Breast epithelium (tissue), 4 donors: ENCODE measurements at places on chromosomes 2 and 18. TPM values are rescaled to one million over a fixed set of nuclear protein-coding genes. Genes with fewer than 3 reads are reported as not detected.

DNA sequence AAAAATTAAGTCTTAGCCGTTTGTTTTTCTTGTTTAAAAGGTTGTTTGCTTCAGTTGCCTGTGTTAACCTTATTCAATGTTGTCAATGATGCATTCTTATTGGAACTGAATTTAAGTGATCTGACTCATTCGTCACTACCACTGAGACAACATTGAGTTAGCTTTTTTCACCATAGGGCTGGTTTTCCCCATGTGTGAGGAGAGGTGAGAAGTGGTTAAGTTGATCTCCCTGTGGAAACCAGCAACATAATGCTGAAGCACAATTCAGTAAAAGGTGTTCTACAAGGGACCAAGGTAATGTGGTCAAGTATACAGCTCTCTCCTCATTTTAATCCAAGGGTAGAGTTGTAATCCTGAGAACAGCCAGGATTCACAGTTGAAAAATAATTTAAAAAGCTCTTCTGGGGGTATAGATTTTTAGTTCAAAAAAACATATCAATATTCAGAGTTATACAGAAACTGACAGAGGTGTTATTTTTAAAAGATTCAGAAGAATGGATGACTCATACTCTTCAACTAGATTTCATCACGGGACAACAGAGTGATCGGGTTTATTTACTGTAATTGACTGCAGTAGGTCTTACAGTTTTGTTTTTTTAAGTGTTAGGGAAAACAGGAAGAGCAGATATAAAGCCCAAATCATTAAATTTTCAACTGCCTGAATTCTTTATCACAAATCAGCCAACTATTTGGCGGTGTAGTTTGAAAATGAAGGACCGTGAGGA is 12.6 kb downstream of the NOP58 start:
- DNase-seq, result no peak
- peaks cover 4% of the 10 kb centered on the region for H3K36me3 ChIP-seq
- H3K4me3 ChIP-seq, result no peak overlapping the region
- H3K4me1 ChIP-seq, result no peaks in the 10 kb centered on the region
- peak overlapping the region; percentile 31 for H3K27ac ChIP-seq
- H3K27me3 ChIP-seq, result no peaks in the 10 kb centered on the region

GRCh38 chr2:120596990-120597594 is 138.6 kb upstream of the GLI2 start:
- peak; percentile 71 for DNase-seq
- H3K4me3 ChIP-seq, result no peak overlapping the region
- H3K27ac ChIP-seq, result peak overlapping the region; percentile 77
- H3K36me3 ChIP-seq, result no peaks in the 10 kb centered on the region
- H3K4me1 ChIP-seq, result peaks cover 24% of the 10 kb centered on the region

- peak overlapping the region; percentile 19 for H3K27ac ChIP-seq
- H3K36me3 ChIP-seq, result no peaks in the 10 kb centered on the region
- no peaks in the 10 kb centered on the region for H3K4me1 ChIP-seq
- no peak overlapping the region for H3K4me3 ChIP-seq
- H3K27me3 ChIP-seq, result no peaks in the 10 kb centered on the region
Measured at GRCh38 chr18:48715711-48716361, 177.0 kb downstream of the CTIF start.

DNA sequence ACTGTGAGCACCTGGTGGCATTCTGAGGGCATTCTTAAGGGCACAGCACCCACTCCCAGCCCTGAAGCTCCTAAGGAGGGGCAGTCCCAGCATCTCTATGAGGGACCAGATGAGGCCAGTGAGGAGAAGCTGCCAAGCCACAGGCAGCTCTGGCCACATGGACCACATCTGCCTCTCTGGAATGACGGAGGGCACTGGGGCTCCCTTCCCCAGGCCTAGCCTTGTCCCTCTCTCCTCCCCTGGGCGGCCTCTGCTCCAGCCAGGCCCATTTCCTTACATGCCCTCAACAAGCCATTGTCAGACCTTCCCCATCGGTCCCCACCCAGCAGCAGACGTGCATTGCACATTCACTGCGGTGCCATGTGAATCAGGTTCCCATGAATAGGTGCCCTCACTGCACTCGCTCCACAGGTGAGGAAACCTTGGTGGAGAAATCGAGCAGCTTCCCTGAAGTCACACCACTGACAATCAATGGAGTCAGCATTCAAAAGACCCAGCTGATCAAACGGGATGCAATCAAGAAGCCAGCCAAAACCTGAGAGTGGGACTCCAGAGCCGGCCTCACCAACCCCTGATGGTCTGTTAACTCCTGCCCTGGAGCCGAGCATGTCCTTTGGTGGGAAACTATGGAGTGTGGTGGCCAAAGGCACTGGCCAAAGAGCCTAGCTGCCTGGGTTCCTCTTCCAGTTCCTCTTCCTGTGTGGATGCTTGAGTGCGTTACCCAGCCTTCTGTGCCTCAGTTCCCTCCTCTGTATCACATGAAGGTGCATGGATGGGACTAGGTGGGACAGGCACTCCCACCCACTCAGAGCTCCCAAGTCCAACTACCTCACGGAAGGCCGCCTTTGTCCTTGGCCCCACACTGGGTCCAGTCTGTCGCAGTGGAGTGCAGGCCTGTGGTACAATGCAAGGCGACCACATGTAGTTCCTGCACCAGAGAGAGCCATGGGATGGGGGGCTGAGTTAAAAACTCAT is 147.3 kb downstream of the ZFP36L2 start:
- peak overlapping the region; percentile 29 for H3K27ac ChIP-seq
- no peak for DNase-seq
- H3K4me3 ChIP-seq, result no peak overlapping the region
- H3K36me3 ChIP-seq, result no peaks in the 10 kb centered on the region

GRCh38 chr2:109193807-109194619 is 65.0 kb downstream of the SH3RF3 start:
- no peaks in the 10 kb centered on the region for H3K27me3 ChIP-seq
- no peak for DNase-seq
- no peak overlapping the region for H3K27ac ChIP-seq
- H3K4me3 ChIP-seq, result no peak overlapping the region
- H3K36me3 ChIP-seq, result no peaks in the 10 kb centered on the region

GRCh38 chr2:109170645-109171044 is 41.6 kb downstream of the SH3RF3 start:
- DNase-seq, result no peak
- no peaks in the 10 kb centered on the region for H3K27me3 ChIP-seq
- H3K4me3 ChIP-seq, result no peak overlapping the region
- H3K4me1 ChIP-seq, result no peaks in the 10 kb centered on the region
- H3K27ac ChIP-seq, result no peak overlapping the region

Gene L3MBTL4
- 23.0 TPM for total RNA-seq

DNA sequence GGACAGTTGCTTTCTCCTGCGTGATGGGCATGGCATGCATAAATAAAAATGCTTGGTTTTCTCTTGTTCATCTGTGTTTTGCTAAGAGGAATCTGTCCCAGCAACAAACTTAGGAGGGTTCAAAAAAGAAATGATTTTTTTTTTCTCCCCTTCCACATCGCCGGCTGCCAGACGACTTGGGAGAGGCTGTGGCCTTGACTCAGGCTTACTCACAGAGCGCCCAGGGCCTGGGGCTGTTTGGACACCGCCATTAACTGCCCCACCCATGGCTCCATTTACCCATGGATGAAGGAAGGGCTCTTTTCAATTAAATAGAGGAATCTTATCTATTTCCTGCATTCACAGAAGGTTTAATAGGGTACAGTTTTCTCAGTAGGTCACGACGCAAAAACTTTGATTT is 22.3 kb upstream of the SERPINB5 start:
- no peaks in the 10 kb centered on the region for H3K4me1 ChIP-seq
- no peak for DNase-seq
- H3K36me3 ChIP-seq, result no peaks in the 10 kb centered on the region
- no peak overlapping the region for H3K4me3 ChIP-seq
- no peaks in the 10 kb centered on the region for H3K27me3 ChIP-seq
- H3K27ac ChIP-seq, result no peak overlapping the region
